ENCODE measurements at places on chromosomes 3 and 15.

DNA sequence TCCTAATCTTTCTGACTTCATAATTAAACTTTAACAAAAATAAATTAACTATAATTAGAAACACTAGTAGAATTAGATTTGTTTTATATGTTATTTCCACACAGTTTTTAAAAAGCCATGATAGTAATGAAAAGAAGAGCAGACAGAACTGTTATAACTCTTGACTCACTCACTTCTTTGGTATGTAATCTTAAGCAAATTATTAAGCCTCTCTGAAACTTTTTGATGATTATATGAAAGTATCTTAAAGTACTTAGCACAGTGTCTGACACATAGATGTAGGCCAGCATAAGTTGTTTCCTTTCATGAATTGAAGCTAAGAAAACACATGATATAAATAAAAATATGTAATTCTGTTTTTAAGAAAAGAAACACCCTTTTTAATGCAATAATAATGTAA is 123.6 kb upstream of the MLF1 start:
- no peak for DNase-seq

- DNase-seq, result no peak
Measured at GRCh38 chr15:40928821-40929659, at the start of gene DLL4. TSS of gene DLL4 (plus strand) at chr15:40929340. CDS start at chr15:40929669, 329 bp downstream.

DNA sequence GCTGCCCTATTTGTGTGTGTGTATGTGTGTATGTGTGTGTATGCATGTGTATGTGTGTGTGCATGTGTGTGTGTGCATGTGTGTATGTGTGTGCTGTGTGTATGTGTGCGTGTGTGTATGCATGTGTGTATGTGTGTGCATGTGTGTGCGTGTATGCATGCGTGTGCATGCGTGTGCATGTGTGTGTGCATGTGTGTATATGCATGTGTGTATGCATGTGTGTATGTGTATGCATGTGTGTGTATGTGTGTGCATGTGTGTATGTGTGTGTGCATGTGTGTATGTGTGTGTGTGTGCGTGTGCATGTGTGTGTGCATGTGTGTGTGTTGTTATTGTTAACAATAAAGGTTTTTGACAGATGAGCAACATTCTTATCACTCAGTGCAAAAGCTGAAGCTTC is 110.8 kb upstream of the HES1 start:
- no peak for DNase-seq

DNA sequence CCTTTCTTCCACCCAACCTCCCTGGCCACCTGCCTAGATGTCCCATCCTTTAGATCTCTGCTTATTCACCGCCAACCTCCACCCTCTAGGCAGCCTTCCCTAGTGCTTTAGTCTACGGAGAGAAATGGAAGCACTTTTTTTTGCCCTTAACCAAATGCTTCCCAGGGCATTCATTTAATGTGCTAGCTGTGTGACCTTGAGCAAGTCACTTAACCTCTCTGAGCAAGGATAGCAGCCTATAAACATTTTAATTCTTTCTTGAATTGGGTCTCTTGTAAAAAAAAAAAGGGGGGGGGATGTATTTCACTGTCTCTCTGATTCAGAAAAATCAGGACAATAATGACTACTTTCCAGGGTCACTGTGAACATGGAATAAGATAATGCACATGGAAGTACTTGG is 3.2 kb upstream of the INSYN1 start:
- DNase-seq, result no peak

GRCh38 chr3:66394019-66394752 is 106.6 kb downstream of the LRIG1 start:
- no peak for DNase-seq

DNA sequence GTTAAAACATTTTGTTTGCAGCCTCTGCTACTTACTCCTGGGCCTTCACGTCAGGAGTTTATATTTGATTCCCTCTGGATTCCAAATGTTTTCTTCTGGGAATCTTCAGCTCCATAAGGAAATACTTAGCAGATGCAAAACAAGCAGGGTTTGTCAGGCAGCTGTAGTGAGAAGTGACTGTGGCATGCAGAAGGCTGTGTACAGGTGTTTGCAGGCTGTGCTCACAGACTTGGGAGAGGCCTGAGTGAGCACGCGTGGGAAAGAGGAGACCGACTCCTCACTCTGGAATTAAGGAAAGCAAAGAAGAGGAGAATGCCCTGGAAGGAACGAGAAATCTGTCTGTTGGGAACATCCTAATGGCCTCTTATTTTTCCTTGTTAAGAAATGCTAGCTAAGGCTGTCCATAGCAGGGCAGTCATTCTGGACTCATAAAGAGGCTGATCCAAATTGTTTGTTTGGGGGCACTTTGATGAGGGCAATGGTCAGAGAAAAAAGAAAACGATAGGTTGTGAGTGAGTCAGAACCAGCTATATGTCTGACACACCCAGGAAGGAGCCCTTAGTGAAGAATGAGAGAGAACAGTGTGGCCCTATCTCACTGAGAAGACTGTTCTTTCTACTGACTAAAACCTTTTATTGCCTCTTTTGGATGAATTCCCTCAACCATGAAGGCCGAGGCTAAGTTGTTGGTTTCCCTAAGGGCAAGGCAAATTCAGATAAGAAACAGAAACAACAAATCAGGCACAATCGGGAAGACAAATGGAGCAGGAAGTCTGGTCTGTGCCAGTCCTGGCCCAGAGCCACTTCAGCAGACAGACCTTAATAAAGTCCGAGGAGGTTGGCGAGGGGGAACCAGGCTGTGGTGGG is 82.6 kb downstream of the TGFBR2 start:
- no peak for DNase-seq

- no peak for DNase-seq
Measured at GRCh38 chr15:93037820-93038705, 50.9 kb downstream of the RGMA start.

DNA sequence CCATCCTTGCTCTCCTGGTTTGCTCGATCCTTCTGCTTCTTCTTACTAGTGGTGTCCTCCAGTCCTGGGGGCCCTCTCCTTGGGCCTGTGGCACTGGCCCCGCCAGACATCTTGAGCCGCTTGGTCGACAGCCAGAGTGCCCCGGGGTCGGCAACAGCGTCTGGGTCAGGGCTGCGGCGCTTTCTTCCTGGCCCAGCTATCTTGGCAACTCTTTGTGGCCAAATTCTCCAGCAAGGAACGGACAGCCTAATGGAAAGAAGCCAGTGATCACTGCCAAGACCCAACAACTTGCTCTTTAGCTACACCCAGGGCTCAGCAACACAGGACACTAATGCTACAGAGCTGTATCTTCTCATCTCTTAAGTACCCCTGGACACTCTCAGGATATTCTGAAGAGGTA is 1.6 kb downstream of the USP19 start:
- DNase-seq, result no peak

DNA sequence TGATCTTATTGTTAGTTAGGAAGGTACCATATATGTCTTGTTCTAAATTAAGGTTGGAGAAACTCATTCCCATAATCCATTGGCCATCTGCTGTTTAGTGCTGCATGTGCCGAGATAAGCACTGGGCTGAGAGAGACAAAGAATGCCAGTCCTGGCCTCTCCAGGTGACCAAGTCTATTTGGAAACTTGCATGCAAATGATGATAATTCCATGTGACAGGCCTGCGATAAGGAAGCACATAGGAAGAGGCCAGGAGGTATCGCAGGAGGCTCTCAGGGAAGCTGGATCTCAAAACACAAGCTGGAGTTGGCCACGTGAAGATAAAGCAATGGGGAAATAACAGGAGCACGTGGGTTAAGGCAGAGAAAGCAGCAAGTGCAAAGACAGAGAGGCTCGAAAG is 39.7 kb downstream of the MYO5C start:
- DNase-seq, result no peak

DNA sequence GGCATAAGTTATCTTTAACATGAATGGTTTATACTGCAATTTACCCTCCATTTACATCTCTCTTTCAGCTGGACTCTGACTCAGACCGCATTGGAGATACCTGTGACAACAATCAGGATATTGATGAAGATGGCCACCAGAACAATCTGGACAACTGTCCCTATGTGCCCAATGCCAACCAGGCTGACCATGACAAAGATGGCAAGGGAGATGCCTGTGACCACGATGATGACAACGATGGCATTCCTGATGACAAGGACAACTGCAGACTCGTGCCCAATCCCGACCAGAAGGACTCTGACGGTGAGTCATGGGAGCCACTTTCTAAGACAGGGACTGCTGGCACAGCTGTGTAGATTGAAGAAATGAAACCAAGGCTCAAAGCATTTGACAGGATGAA is 11.6 kb downstream of the THBS1 start:
- DNase-seq, result no peak

- DNase-seq, result no peak
Measured at GRCh38 chr15:26287381-26287780, 424.3 kb upstream of the ATP10A start.

DNA sequence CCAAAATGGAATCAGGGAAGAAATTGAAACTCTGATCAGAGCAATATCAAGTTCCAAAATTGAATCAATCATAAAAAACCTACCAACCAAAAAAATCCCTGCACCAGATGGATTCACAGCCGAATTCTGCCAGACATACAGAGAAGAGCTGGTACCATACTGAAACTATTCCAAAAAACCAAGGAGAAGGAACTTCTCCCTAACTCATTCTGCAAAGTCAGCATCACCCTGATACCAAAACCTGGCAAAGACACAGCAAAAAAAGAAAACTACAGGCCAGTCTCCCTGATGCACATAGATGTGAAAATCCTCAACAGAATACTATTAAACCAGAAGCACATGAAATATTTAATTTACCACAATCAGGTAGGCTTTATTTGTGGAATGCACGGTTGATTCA is 118.1 kb downstream of the MYRIP start:
- no peak for DNase-seq

GRCh38 chr15:64180235-64180824 is 17.5 kb upstream of the PPIB start:
- no peak for DNase-seq

DNA sequence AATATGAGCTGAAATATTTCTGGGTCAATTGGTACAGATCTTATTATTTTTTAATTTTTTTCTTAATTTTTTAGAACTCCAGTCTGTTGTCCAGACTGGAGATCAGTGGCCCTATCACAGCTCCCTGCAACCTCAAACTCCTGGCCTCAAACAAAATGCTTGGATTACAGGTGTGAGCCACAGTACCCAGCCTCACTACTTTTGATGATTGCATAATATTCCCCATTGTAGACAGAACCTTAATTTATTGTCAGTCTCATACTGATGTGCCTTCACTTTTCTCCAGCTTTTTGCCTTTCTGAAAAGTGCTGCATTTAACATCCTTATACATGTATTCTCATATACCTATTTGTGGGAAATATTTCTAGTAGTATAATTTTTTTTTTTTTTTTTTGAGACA is 144.9 kb downstream of the LIPC start:
- DNase-seq, result no peak

DNA sequence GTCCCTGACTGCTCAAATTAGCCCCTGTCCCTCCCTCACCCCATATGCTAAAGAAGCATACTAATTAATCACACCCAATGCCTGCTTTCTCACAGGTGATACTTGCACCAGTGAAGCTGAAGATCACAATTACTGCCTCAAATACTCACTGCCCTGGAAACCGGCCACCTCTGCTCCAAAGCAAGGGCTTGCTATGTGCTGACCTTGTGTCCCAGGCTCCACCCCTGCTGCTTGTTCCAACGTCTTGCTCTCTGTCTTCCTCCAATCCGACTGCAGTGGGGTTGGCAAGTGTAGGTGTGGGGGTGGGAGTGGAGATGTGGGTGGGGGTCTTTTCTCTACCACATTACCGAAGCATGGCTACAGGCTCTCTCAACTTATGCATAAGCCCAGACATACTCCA is 55.7 kb upstream of the PSMD6 start:
- DNase-seq, result no peak

DNA sequence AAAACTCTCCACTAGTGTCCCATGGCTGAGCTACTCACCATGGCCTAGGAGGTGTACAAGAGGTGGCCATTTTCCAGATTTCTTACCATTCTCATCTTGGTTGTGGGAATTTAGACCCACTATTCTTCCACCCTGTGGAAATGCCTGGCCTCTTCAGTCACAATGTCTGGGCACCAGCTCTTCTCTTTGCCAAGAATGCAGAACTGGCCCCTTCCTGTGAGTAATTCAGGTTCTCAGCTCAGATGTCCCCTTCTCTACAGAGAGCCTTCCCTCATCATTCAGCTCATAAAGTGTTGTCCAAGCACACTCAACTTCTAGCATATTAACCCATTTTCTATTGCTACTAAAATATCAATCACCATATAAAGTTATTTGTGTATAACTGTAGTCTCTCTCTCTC is 575.5 kb upstream of the KCNMB2 start:
- no peak for DNase-seq

GRCh38 chr3:193945143-193945542 is 190.8 kb upstream of the HES1 start:
- DNase-seq, result no peak

GRCh38 chr3:119352034-119352609 is 57.9 kb downstream of the ARHGAP31 start:
- no peak for DNase-seq

DNA sequence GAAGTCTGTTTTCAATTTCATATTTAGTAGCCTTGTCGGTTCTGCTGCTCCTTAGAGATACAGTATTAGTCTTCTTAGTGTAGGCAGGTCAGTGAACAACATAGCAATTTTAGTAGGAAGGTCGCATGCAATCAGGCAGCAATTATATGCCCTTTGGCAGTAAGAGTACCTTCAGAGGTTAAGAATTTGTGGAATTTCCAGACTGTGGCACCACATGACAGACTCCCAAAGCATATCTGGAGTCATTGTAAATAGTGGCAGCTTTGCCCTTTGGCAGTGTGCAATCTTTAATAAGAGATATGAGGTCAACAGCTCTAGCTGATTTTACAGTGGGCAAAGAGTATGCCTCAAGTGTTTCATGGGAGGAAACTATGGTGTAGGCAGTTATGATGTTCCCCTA is 1532.5 kb upstream of the CADM2 start:
- DNase-seq, result no peak

- no peak for DNase-seq
Measured at GRCh38 chr15:77863491-77864105, 213.9 kb downstream of the TBC1D2B start.

- DNase-seq, result no peak
Measured at GRCh38 chr3:131586277-131586676, 83.5 kb upstream of the MRPL3 start.

GRCh38 chr3:111768571-111769100 is 90.4 kb upstream of the PHLDB2 start:
- DNase-seq, result peak; percentile 66

- DNase-seq, result no peak
Measured at GRCh38 chr3:119767936-119768601, 13.8 kb upstream of the NR1I2 start.

- DNase-seq, result no peak
Measured at GRCh38 chr3:143170676-143171075, 51.1 kb downstream of the CHST2 start.

DNA sequence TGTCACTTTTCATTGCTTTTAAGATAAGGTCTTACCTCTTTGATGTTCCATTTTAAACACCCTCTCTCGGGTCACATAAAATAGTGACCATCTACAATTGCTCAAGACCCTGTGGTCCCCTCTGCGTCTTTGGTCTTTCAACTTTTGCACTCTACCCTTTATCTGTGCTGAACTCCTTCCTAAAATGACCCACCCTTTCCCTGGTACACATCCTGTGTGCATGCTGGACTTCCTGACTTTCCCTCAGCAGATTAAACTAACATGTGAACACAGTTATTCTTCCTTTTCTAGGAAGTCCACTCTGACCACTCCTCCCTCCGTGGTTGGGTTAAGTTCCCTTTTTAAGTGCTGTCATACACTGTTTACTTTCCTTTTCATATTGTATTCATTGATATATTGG is 414.2 kb downstream of the GABRB3 start:
- no peak for DNase-seq

All from left lobe of liver (tissue), 2 donors.